ENCODE measurements at places on chromosomes 16 and 17.

DNA sequence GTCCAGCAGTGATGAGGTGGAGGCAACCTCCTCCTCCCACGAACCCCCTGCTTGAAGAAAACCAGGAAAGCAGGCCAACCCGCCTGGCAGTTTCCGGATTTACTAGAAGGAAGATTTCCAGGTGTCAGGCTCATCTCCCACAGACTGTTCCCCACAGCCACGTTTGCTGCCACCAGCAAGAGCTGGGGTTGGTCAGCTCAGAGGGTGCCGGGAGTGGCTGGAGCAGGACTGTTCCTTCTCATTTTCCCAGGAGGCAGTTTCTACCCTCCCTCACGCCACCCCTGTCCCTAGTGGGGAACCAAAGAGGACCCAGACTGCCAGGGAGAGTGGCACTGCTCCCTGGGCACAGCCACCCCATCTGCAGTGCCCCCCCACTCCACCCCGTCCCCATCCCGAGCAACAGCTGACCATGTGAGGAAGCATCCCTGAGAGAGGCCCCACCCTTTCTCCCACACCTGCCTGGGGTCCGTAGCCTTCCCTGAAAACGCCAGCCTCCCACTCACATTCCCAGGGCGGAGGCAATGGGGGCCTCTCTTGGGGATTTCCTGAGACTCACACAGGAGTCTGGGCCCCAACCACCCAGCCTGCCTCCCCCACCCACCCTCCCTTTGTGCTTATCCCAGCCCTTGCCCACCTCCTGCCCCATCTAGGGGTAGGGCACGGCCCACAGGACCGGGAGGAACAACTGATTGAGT, 5.9 kb downstream of the KRT17 start:
- peak; percentile 71 for DNase-seq

GRCh38 chr17:49926886-49927285, 42.1 kb upstream of the DLX4 start:
- peak; percentile 42 for DNase-seq

DNA sequence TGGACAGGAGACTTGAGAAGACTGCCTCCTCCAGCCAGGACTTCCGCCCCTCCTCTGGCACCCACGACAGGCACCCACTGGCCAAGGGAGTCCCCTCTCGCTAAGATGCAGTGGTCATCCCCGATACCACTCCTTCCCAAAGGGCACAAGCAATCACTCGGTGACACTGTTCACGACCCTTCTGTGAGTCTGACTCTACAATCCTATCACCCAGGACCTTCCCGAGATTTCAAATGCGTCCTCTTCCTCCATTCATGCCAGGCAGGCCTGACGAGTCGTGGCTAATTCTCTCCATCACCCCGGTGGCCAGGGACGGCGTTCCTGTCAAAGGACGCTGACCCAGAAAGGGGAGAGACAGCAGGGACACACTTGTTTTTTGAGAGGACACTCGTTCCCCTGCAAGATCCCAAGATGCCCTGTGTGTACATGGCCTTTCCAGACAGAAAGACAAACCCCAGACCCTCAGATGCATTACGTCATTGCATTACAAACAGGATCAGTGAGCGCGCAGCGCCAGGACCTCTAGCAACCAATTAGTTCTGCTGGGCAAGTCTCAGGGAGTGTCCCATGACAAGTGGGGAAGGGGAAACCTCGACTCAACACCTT, 12.2 kb downstream of the FBXO31 start:
- no peak for DNase-seq

DNA sequence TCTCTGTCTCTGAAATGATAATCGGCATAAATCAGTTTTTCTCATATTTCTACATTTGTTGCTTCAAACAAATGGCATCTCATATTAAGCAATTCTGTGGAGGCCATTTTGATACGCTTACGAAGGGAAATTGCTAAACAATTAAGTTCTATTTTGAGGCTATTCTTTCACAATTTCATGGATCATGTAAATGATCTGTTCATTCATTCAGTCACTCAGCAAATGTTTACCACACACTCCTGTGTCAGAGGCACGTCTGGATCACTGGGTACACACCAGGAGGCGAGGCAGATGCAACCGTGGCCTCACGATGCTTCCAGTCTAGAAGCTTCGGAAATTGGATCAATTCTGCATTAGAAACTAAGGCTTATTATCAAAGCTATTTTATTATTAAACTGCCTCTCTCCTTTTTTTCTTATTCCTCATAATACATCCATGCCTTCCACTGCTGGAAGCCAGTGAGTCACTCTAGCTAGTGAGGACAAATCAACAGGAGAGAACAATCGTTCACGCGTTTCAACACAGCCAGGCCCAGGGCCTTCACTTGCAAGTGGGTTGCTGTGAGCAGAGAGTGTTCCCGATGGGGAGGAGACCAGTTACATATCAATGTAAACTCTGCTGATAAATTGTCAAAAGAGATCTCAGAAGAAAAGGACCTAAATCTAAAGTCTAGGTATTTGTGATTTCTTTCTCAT, 11.3 kb upstream of the SLC39A11 start:
- peak; percentile 47 for DNase-seq

GRCh38 chr17:45229681-45230409, 8.2 kb downstream of the FMNL1 start:
- no peak for DNase-seq

GRCh38 chr17:10156599-10156947, 41.8 kb downstream of the GAS7 start:
- no peak for DNase-seq

DNA sequence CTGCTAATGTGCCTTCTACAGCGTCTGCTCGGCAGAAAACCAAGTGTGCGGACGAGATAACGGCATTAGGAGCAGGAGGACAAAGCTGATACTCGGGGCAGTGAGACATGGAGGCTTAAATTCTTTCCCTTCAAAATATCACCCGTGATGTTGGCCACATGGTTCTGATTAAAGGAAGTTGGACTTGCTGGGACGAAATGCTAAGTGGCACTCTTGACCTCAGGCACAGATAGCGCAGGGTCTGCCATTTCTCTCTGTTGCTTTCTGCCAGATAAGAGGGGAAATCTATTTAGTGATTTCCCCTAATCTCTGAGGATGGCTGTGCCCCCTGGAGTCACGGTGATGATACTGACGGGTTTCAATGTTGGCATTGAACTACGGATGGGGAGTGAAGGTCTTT, 509.6 kb upstream of the EEF2KMT start:
- no peak for DNase-seq

DNA sequence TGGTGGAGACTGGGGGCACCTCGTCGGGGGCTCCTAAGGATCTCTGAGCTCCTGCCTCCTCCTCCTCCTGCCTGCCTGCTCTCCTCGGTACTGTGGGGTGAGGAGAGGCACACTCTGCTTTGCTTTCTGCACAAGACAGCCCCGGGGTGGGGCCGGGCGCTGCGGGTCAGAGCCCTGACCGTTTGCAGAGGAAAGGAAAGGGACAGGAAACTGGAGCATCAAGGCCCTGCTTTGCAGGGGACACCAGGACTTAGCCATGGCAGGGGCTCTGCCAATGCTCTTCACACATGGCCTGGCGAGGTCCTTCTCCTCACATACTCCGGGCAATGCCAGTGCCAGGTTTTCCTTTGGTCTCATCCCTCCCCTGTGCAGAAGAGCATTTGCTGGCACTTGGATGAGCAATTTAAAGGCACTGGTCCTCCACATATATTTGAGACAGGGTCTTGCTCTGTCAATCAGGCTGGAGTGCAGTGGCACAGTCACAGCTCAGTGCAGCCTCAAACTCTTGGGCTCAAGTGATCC, 23.8 kb upstream of the DOC2B start:
- no peak for DNase-seq

DNA sequence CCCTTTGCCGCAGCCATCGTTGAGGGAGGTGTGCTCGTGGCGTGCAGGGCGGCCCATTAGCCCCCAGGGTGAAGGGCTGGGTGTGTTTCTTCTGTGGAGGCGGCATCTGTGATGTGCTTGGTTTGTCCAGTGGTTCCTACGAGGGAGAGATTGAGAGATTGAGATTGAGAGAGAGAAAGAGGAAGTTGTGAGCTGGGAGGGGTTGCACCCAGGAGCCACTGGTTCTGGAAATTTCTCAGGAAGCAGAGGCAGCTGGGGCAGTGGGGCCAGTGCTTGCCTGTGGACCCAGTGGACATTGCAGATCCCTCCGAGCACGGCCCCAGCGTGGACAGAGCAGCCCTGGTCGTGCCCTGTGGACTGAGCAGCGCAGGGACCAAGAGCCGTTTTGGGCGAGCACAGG, 72.0 kb upstream of the ZNF750 start:
- no peak for DNase-seq

DNA sequence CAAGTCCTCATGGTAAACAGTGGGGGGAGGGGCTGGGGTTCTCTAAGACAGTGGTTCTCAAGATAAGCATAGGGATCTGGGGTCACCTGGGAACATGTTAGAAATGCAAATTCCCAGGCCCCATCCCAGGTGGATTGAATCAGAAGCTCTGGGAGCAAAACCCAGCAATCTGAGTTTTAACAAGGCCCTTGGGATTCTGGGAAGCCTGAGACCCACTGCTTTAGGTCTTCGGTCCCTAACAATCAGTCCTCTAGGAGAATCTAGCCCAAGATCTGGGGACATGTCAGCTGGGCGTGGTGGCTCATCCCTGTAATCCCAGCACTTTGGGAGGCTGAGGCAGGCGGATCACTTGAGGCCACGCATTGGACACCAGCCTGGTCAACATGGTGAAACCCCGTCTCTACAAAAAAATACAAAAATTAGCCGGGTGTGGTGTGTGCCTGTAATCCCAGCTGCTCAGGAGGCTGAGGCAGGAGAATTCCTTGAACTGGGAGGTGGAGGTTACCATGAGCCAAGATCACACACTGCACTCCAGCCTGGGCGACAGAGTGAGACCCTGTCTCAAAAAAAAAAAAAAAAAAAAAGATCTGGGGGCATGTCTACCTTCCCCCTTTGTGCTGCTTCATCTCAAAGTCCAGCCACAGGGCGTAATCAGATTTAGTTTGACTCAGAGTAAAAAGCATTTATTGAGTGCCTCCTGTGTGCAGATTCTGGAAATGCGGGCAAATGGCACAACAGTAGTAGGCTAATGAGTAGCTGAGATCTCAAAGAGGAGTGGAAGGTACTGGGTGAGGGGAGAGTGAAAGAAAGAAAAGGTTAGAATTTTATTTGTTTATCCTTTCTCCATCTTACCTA, 8.8 kb upstream of the NR1D1 start:
- DNase-seq: peak; percentile 48

DNA sequence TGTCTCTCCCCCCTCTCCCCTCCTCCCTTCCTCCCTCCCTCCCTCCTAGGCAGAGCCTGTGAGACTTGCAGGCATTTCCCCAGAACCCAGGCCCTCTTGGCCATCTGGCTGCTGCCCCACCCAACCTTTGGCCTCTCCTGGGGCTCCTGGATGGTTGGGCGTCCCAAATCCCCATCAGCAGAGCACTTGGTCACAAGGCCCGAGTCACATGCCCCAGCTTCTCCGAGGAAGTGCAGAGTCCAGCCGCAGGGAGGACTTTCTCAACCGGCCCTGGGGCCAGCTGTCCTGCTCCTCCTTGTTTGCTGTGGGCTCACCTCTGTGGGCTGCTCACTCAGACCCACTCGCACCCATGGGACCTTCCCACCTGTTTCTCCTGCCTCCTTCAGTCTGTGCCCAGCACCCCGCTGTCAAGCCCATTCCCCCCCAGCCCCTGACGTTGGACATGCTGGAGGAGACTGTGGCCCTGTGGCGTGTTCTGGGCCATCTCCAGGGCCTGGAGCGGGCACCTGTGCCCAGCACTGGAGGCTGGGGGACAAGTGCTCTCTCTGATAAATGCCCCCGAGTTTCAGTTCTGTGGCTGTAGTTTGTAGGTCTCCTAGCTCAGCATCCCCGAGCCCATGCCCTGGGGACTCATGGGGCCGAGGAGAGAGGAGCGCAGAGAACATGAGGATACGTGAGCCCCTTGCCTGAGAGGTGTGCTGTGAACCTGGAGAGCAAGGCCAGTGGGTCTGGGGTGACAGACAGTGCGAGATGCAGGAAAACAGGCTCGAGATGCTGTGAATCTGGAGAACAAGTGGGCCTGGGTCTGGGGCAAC, 42.3 kb upstream of the ZNF750 start:
- no peak for DNase-seq

GRCh38 chr16:73482310-73482709, 434.4 kb upstream of the ZFHX3 start:
- no peak for DNase-seq

DNA sequence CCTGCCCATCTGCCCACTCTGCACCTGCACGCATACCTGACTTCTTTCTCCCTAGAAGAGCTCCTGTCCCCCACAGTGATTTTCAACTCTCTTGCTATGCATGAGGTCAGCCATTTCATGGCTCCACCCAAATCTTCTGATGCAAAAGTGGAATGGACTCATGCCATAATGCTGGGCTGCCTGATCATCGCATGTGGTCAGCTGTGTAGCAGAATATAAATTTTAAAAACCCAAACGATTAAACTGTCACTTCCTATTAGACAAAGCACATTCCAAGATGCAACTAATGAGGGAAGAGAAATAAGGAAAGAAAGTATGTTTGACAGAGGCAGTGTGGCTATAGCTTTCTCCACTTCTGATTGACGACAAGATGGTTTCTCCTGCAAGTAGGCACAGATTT, 26.1 kb downstream of the GRIN2A start:
- DNase-seq: no peak

GRCh38 chr16:15810411-15810810, 46.4 kb downstream of the MYH11 start:
- DNase-seq: no peak

- no peak for DNase-seq
Measured at GRCh38 chr16:18041864-18042834, 294.4 kb downstream of the NPIPA8 start.

DNA sequence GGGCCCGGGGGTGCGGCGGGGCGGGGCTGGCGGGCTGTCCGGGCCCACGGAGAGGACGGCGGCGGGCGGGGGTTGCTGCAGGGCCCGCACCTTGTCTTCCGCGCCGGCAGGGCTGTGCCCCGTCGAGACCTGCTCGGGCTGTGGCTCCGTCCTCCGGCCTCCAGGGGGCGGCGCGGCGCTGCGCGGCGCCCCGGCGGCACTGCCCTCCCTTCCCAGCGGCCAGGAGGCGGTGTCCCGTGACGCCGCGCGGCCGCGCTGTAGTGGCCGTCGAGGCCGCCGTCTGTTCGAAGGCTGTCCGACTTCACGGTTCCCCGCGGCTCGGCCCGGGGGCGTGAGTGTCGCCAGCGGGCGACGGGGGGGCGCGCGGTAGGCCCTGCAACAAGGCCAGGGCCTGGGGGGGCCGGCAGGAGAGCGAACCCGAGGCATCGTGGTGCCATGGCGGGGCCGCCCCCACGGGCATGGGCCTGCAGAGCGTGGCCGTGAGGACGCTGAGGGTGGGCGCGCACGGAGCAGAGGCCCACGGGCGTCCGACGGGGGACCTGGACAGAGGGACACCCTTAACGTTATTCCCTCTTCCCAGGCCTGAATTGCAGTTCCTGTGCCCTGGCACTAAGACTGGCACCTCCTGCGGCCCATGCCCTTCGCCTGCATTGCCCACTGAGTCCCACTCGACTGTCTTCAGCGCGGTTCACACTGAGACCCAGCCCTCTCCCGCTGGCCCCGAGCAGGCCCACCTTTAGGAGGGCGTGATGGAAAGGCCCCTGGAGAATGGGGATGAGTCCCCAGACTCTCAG, at the start of gene PLEKHG4:
PLEKHG4 (plus strand) TSS at position 237 of the 794 bp plus-strand sequence; CDS start at position 750, 513 bp downstream.
- DNase-seq: peak; percentile 78

- DNase-seq: no peak
Measured at GRCh38 chr16:680625-680945, 375 bp downstream of the STUB1 start.

- DNase-seq: no peak
Measured at GRCh38 chr17:42535155-42536047, 640 bp upstream of the NAGLU start.

Measured in MCF 10A (cell line).